ENCODE measurements at places on chromosomes 7 and 10.

DNA sequence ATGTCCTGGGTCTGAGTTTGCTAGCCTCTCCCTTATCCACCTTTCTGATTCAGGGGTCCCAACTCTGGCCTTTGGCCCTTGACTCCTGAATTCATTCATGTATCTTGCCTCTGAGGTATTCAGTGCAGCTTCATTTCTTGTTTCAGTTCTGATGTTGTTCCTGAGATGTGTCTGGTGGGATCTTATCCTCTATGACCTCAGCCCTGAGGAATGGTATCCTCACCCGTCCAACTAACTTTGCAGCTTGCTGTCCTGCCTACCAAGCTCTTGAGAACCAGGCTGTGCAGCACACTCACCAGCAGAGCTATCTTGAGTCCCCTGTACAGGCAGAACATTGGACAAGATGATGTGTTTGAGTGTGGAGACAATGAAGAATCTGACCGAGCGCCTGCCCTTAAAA, 13.8 kb downstream of the SUFU start:
- DNase-seq, result no peak

DNA sequence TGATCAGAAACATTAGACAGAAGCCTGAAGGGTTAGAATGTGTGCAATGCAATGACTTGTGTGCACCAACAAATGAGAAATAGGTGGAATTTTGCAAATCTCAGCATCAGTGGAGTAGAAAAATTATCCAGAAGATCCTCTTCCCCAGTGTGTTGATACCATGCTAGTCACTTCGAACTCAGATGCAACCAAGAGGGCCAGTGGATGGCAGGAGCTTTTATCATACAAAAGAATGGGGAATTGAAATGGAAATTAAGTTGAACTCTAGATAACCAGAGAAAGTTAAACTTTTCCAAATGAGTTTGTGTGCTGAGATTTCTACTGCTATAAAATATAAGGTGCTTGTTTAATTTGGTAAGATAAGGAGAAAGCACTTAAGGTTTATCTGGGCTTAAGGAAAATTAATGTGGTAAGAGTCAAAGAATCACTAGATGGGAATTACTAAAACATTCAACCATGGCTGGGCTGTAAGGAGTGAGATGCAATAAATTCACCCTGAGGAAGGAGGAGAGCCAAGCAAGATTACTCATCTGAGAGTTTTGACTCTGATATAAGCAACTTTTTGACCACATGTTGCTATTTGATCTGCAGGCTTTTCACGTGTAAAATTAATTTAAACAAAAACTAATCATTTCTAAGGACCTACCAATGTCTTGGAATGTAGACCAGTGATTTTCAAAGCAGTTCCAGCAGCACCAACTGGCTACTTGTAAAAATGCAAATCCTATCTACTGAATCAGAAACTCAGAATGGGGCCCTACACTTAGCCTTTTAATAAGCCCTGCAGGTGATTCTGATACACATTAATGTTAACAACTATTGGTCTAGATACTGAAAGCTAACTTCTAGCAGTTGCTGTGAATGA, 113.2 kb downstream of the CDC14C start:
- no peak for DNase-seq

GRCh38 chr7:155874010-155874409, 61.7 kb upstream of the SHH start:
- no peak for DNase-seq

DNA sequence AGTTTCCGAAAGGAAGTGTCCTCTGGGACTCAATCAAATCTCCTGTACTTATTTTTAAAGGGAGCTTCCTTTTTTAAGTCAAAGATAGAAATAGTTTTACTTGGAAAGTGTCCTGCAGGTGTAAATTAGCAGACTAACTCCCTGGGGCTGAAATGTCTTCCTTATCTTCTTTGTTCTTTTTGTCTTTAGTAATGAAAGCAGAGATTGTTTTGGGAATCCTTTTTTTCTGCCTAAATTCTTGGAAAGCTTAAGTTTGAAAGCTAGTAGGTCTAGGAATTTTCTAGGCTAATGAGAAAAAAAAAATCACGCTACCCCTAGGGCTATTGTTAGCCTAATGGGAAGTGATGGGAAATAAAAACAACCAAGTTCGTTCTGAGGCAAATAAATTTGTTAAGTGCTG, 139.1 kb upstream of the CSTF2T start:
- DNase-seq, result no peak
